ENCODE measurements at places on chromosomes 6 and 20.
A peak's percentile ranks its signal among the peaks of the same experiment; 100 is the strongest.

DNA sequence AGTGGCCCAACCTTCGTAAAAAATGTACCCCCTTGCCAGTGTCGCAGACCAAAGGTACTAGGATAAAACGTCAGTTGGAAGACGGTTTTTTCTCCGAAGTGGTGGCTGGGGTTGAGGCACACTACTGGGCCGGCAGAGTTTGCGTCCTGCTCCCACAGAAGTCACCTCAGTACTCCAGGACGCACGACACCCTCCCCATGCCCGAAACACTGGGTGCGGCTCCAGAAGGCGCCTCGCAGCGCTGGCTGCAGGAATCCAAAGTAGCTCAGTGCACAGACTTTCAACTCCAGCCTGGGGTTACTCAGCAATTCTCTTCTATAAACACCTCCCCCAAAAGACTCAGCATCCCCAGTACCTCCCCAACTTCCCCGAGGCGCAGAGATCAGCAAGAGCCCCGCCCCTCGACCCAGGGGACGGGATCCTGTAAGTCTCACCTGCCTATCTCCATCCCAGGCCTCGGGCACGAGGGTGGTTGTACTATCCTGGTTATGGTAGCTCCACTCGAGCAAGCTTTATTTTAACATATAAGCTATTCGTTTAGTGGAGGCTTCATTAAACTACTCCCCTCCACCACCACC is 88.2 kb downstream of the ZFP64 start:
- no peak for DNase-seq

DNA sequence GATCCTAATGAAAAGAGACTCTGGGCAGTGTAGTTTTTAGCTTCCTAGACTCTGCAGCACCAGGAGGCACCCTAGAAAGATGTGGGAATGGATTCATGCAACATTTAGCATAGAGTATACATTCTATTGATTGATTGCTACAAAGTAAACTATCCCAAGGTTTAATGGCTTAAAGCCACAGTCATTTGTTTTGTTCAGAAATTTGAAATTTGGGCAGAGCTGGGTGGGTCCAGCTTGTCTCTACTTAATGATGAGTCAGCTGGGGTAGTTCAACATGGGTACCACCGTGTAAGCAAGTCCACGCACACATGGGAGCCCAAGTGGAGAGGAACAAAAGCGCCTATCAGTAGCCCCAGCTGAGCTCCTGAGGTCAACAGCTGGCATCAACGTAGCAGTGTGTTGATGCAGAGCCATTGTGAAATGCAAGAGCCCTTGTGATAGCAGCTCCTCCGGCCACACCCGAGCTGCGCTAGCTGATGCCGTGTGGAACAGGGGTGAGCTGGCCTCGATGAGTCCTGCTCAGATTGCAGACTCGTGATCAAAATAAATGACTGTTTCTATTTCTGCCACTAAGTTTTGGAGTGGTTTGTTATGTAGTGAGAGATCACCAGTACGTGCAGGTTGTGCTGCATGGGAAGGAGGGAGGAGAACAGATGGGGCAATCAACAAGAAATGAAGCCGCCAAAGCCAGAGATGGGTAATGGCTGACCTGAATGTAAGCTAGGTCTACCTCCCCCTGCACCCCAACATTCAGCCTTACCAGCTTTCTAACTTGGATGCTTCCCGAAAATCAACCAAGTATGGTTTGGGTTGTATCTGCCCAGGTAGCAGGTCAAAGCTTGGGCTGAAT is 45.7 kb upstream of the TRAF3IP2 start:
- no peak for DNase-seq

DNA sequence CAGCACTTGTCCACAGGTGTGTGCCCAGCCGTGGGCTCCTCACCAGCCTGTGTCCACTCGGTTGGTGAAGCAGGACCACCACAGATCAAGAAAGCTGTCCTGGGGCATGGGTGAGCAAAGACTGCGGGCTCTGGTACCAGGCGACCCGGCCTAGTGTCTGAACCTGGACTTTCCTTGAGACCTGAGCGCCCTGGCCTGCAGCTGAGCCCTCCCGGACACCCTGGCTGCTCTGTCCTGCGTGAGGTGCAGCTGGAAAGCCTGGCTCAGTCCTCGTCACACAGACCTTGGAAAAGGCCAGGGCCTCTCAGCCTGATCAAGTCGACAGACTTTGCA is 201.2 kb upstream of the THBS2 start:
- no peak for DNase-seq

- DNase-seq: no peak
Measured at GRCh38 chr20:2991532-2991931, 51.9 kb upstream of the GNRH2 start.

- DNase-seq: peak; percentile 65
Measured at GRCh38 chr6:85865420-85866369, 223.0 kb upstream of the SYNCRIP start.

- DNase-seq: no peak
Measured at GRCh38 chr6:54632984-54633565, 213.5 kb upstream of the FAM83B start.

DNA sequence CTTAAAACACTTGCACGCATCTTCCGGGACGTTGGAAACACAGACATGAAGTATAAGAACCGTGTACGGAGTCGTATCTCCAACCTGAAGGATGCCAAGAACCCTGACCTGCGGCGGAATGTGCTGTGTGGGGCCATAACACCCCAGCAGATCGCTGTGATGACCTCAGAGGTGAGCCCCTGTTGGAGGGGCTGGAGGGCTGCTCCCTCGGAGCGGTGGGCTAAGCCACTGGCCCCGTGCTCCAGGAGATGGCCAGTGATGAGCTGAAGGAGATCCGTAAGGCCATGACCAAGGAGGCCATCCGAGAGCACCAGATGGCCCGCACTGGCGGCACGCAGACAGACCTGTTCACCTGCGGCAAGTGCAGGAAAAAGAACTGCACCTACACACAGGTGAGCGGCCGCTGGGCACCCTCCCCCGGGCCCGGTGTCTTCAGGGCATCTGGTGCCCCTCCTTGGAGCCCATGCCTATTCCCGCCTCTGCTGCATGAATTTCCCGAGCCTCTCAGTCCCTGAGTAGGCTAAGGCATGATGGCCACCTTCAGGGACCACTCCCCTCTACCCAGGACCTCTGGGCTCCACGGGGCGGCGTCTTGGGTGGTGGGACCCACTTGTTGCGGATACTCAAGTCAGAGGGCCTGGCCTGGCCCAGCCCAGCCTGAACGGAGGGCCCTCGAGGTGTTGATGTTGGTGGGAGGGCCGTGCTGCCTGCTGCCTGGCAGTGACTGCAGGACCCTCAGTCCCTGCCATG is 7.4 kb downstream of the TCEA2 start:
- DNase-seq: no peak

DNA sequence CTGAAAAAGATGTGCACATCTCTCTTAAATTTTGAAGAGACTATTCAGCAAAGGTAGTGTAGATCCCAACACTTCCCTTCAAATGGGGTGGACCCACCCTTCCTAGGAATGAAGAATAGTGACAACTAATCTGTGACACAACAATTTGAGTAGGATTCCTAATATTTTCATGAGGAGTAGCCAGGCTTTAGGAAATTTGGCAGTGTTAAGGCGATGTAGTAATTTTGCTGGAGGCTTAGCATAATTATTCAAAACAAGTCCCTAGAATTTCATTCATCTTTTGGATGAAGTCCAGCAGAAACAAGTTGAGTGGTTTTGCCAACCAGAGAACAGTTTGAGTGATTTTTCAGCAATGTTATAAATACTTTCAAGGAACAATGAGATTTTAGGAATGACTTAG is 52.4 kb downstream of the ELOVL4 start:
- DNase-seq: no peak

- DNase-seq: peak; percentile 22
Measured at GRCh38 chr6:79421707-79422484, 115.3 kb downstream of the LCA5 start.

- DNase-seq: no peak
Measured at GRCh38 chr6:120405947-120406346, 928.3 kb downstream of the TBC1D32 start.

DNA sequence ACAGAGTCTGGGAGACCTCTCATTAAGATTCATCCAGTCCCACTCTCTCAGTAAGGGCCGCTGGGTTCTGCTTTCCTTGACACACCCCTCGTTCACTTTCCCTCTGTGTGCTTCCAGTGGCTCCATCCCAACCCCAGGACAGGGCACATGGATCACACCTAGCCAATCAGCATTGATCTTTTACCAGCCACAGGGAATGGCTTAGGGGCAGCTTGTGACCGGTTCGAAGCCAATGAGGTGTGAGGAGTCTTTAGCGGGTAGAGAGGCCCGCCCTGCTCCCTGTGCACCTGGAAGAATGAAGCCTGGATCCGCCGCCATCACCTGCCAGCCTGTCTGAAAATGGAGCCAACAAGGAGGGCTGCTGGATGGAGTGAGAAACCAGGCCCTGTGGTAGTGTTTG is 35.2 kb upstream of the OVOL2 start:
- DNase-seq: no peak

- peak; percentile 19 for DNase-seq
Measured at GRCh38 chr20:51354769-51355319, 187.7 kb downstream of the NFATC2 start.

GRCh38 chr20:10671221-10671918 is 2.4 kb downstream of the JAG1 start:
- DNase-seq: peak; percentile 93

DNA sequence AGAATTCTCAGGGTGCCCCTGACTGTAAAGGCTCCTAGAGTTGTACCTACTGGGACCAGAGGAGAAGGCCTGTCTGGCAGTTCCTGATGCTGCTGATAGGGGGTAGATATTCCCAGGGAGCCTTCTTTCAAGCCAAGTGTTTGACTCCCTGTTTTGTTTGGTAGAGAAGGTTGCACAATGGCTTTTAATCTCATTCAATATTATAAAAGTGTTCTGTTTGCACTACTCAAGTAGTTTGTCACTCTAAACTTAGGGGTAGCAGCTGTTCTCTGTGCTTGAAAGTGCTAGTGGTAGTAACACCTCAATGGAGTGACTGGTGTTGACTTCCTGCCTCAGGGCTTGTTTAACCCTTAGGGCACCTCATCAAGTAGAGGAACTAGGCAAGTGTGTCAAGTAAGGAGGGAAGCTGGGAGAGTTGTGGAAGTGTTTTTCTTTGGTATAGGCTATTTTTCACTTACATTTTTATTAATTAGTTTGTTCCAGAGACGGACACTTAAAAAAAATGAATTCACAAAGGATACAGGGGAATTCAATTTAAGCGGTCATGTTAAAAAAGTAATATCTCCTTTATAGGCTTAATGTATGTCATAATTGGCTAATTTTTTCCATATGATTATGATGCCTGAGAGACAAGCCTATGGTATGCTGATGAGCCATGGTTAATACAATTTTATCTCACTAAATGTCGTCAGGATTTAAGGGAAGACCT is 38.1 kb downstream of the BICRAL start:
- no peak for DNase-seq

DNA sequence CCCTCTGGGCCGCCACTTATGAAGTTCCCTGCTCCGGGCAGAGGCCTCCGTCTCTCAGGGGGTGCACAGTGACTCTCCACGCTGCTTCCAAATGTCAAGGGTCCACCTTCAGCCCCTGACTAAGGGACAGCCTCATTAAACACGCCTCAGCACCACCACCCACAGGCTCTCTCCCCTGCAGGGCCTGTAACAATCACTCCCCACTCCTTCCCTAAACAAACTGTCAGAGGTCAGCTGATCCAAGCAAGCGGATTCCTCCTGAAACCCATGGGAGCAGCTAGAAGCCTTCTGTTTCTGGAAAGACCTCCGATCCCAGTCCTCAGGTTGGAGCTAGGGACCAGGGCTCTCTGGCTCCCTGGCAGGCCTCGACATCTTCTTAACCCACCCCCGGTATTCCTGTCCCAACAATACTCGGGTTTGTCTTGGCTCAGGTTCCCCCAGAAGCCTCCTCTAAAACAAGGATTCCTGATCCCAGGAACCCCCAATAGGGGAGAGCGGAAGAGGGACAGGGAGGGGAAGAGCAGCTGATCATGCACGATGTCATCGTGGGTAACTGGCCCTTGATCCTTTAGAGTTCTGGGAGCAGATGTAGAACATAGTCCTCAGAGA is 181.0 kb downstream of the ZNF217 start:
- DNase-seq: no peak

DNA sequence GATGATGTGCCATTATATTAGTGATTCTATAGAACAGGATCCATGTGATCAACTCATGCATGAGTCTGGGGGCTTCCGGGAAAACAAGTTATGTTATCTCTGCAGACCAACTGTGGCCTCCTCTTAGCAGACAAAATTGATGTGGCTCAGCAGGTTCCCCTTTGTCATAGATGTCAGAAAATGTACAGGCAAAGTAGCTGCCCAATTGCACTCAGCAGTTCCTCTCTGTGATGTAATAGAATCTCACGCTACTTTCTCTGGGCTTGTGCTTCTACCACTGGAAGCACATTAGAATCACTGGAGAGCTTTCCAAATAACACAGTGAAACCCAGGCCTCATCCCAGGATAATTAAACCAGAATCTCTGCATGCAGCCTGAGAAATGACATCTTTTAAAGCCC is 253.1 kb downstream of the SLC24A3 start:
- DNase-seq: no peak

DNA sequence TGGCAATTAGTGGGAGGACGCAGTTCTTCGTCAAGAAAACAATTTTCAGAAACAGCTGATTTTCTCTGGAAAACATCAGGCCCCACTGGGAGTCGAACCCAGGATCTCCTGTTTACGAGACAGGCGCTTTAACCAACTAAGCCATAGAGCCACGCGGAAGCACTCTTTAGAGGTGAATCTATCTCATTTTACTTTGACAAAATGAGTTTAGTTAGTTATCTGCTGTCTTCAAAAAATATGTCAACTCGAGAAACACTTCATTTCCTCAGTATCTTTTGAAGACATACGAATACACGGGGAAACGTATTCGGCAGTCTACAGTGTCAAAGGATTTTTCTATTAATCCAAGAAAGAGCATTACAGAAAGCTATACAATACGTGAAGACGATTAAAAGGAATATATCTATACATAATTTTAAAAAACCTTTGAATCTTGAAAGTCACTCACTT is 26.7 kb downstream of the GPX6 start:
- DNase-seq: no peak

DNA sequence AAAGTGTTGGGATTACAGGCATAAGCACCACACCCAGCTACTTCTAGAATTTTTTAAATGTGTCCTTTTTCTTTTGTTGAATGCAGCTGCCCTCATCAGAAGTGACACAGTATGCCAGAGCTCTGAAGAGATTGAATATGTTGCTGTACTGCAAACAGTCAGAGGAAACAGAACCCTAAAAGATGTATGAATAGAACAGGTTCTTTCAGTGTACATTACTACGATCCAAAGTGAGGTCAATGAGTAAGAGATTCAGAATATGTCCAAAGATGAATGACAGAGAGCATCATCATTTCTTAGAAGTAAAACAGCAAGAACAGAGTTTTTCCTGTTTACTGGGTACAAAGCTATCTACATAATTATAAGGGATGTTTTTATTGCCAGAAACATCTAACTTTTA is 268.5 kb downstream of the NRN1 start:
- no peak for DNase-seq

GRCh38 chr6:160863782-160864181 is 127.8 kb upstream of the MAP3K4 start:
- no peak for DNase-seq

Measured in ACHN (cell line).